ENCODE measurements at places on chromosomes 3 and 15.

DNA sequence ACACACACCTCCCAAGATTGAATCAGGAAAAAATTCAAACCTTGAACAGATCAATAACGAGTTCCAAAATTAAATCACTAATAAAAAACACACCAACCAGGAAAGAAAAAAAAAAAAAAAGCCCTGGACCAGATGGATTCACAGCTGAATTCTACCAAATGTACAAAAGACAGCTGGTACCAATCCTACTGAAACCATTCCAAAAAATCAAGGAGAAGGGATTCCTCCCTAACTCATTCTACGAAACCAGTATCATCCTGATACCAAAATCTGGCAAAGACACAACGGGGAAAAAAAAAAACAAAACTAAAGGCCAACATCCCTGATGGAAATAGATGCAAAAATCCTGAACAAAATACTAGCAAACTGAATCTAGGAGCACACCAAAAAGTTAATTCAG, 54.4 kb upstream of the SLC12A8 start:
- no peak for DNase-seq

GRCh38 chr3:178915365-178915764, 156.2 kb downstream of the ZMAT3 start:
- no peak for DNase-seq

- no peak for DNase-seq
Observed at GRCh38 chr15:39814489-39814888, 31.8 kb upstream of the FSIP1 start.

GRCh38 chr3:150540297-150540696, 6.0 kb downstream of the SERP1 start:
- no peak for DNase-seq

GRCh38 chr3:152540120-152540519, 271.4 kb downstream of the MBNL1 start:
- no peak for DNase-seq

GRCh38 chr15:68377766-68378165, 54.2 kb downstream of the ITGA11 start:
- DNase-seq: no peak

GRCh38 chr15:26667222-26667988, 105.5 kb downstream of the GABRB3 start:
- DNase-seq: no peak

- no peak for DNase-seq
Observed at GRCh38 chr3:177606891-177607290, 409.6 kb upstream of the TBL1XR1 start.

Data from NCI-H1930 (cell line).